ENCODE measurements at places on chromosomes 13 and 19. TPM values are rescaled to one million over a fixed set of nuclear protein-coding genes. Genes with fewer than 3 reads are reported as not detected.

The BEST2 gene
- total RNA-seq: not detected

The ADAT3 gene
- 2.1 TPM for total RNA-seq

The CEACAM19 gene
- 1.6 TPM for total RNA-seq

The SERPINE3 gene
- total RNA-seq: 0.23 TPM

The OR7D2 gene
- total RNA-seq: not detected

The CGB2 gene
- not detected for total RNA-seq

The CGB3 gene
- not detected for total RNA-seq

The DIAPH3 gene
- total RNA-seq: 11.3 TPM

The AMER2 gene
- total RNA-seq: 99.9 TPM

The PNMA8B gene
- 33.0 TPM for total RNA-seq

The ALOX5AP gene
- total RNA-seq: 3.7 TPM

The ZNF540 gene
- 23.8 TPM for total RNA-seq

The COX6B2 gene
- 0.92 TPM for total RNA-seq

The LRG1 gene
- 0.23 TPM for total RNA-seq

The ABCA7 gene
- 11.8 TPM for total RNA-seq

The ITPKC gene
- total RNA-seq: 8.3 TPM

The CACNA1A gene
- total RNA-seq: 53.7 TPM

The IZUMO1 gene
- not detected for total RNA-seq

The FFAR3 gene
- total RNA-seq: 0.23 TPM

The LIPE gene
- total RNA-seq: 15.2 TPM

The CLDND2 gene
- not detected for total RNA-seq

The FBXL12 gene
- total RNA-seq: 8.8 TPM

The KIRREL2 gene
- total RNA-seq: 1.8 TPM

The MYO16 gene
- total RNA-seq: 98.3 TPM

The VSTM1 gene
- 0.23 TPM for total RNA-seq

The ZNF234 gene
- total RNA-seq: 19.6 TPM

The ZNF607 gene
- 18.0 TPM for total RNA-seq

The ZNF428 gene
- total RNA-seq: 107 TPM

The OR7C1 gene
- not detected for total RNA-seq

The PEAK3 gene
- total RNA-seq: not detected

The VSTM2B gene
- 9.9 TPM for total RNA-seq

The MAMSTR gene
- total RNA-seq: 1.6 TPM

The WDR62 gene
- total RNA-seq: 2.3 TPM

The POU4F1 gene
- 0.69 TPM for total RNA-seq

The USHBP1 gene
- total RNA-seq: 1.8 TPM

The PPFIA3 gene
- 59.1 TPM for total RNA-seq

The DMKN gene
- 15.5 TPM for total RNA-seq

The ZNF615 gene
- 28.1 TPM for total RNA-seq

The PLVAP gene
- 1.2 TPM for total RNA-seq

The EXOC3L2 gene
- 0.23 TPM for total RNA-seq

The FPR1 gene
- total RNA-seq: 10.6 TPM

The TEX101 gene
- total RNA-seq: not detected

The PSG1 gene
- not detected for total RNA-seq

The KASH5 gene
- total RNA-seq: not detected

The TFDP1 gene
- total RNA-seq: 30.4 TPM

The THSD8 gene
- total RNA-seq: not detected

The ISYNA1 gene
- 75.4 TPM for total RNA-seq

The DMPK gene
- 20.3 TPM for total RNA-seq

The CGB5 gene
- total RNA-seq: not detected

The CPB2 gene
- not detected for total RNA-seq

The GRIN3B gene
- total RNA-seq: 0.69 TPM
